ENCODE measurements at places on chromosomes 3 and 15.

DNA sequence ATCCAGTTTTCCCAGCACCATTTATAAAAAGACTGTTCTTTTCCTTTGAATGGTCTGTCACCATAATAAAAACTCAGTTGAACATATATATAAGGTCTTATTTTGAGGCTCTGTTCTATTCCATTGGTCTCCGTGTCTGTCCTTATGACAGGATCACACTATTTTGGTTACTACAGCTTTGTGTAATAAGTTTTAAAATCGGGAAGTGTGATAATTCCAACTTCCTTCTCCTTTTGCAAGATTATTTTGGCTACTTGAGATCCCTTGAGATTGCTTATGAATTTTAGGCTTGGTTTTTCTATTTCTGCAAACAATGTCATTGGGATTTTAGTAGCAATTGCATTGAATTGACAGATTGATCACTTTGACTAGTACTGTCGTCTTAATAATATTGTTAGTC lies 35.7 kb downstream of the SACM1L start:
- no peak for DNase-seq

DNA sequence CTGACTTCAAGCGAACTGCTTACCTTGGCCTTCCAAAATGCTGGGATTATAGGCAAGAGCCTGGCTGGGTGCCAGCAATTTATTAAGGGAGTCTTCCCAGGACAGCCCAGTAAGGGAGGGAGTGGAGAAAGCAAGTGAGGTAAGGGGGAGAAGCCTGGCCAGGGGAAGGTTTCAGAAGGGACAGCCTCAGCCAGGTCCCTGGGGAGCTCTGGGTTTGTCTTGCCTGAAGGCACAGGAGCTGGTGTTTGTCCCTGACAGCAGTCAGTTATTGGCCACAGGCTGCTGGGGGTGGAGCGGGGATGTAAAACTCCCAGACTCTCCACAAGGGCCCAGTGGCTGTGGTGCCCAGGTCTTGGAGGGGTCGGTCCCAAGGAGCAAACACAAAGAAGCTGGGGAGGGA lies 33.0 kb upstream of the CDCP1 start:
- DNase-seq: no peak

- no peak for DNase-seq
Measured at GRCh38 chr3:176873261-176873660, 324.0 kb downstream of the TBL1XR1 start.

DNA sequence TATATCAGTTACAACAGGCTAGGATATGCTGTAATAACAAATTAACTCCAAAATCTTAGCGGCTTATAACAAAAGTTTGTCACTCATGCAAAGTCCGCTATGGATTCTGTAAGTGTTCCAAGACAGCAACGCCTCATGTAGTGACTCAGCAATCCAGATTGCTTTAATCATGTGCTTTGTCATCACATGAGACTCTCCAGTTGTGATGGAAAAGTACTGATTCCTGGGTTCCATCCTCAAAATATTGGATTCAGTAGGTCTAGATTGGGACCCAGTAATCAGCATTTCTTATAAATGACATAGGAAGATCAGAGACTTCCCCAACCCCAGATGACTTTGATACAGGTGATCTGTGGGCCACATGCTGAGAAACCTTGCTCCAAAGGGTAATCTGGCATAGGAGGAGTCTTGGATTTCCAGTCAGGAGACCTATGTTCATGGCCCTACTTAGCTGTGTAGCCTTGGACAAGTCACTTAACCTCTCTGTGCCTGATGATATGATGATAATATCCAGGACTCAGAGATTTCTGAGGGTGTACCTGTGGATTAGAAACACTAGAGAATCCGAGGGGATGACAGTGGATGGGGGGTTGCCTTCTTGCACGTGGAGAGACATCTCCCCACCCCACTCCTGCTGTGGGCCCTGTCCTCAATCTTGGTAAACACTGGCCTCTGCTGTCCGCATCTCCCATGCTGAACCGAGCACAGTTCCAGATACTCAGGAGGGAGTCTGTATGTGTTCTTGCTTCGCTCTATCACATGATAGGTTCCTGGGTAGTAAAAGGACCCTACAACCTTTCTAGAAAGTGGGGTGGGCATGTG lies 65.5 kb downstream of the CORO2B start:
- no peak for DNase-seq

- no peak for DNase-seq
Measured at GRCh38 chr3:187802928-187803259, 57.6 kb upstream of the BCL6 start.

GRCh38 chr15:49721091-49721490 lies 100.2 kb downstream of the DTWD1 start:
- no peak for DNase-seq

DNA sequence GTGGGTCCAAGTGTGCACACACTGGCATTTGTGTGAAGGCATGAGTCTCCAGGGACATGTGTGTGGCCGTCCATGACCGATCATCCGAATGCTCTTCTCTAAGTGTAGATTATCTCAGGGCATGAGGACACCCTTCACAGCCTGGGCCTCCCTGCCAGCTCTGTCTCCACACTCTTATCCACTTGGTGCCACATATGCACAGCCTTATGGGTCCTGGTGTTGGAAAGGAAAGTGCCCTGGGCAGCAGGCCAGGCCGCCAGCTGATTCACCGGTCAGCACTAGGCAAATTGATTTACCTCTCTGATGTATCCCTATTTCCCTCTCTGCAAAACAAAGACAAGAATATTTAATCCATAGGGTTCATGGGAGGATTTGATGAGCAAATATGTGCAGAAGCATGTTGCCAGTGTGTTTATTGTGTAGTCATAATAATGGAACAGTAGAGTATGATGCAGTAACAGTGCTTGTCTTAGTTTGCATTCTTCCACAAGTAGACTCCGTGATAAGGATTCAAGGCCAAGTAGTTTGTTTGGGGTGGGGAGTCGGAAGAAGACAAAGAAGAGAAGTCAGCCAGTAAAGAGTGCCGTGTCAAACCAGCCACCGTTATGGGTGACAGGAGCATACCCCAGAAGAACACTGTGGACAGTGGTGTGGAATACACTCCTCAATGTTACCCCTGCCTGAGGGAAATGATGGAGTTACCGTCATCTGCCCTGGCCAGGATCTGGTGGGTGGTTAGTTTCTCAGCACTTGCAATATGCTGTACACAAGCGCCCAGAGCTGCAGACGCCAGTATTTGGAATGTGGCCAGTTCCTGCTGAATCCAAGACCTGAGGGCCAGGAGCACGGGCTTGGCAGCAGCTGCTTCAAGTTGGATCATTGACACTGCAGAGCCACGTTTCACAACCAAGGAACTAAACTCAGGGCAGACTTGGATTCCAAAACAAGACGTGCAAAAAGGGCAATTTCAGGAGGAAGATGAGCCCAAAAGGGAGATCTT lies 85.1 kb downstream of the MTHFS start:
- DNase-seq: no peak

GRCh38 chr3:150756491-150757059 lies 6.4 kb downstream of the SIAH2 start:
- DNase-seq: no peak

- DNase-seq: no peak
Measured at GRCh38 chr3:43704697-43705096, 14.0 kb downstream of the ABHD5 start.

GRCh38 chr15:87032295-87032694 lies 952.6 kb downstream of the AGBL1 start:
- no peak for DNase-seq

DNA sequence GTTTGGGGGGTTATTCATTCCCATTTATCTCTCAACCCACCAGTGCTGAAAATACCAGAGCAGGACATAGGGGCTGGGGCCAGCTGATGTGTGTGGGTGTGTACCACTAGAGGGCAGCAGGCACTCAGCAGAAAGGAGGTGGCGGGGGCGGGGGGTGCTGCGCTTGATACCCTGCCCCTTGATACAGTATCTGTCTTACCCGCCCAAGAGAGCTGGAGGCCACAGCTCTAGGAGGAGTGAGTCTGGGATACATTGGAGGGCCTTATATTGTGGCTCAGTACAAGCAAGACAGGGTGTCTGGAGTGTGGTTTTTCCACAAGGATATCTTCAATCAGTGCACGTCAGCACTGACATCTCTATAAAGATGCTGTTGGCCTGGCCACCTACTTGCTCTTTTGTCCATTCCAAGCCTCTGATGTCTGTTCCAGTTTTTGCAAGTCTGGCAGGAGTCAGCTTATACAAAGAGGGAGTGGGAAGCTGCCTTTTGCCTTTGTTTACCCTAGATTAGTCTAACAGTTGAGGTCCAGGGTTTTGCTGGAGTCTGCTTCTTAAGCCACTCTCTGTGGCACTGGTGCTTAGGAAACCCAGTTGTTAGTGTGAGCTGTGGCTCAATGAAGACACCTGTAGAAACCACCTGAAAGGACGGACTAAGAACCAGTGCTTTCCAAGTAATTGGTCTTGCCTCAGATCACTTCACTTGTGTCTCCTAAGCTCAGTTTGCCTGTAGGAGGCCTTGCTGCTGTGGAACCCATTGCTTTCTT lies 1.5 kb upstream of the RBM15B start:
- peak; percentile 19 for DNase-seq

DNA sequence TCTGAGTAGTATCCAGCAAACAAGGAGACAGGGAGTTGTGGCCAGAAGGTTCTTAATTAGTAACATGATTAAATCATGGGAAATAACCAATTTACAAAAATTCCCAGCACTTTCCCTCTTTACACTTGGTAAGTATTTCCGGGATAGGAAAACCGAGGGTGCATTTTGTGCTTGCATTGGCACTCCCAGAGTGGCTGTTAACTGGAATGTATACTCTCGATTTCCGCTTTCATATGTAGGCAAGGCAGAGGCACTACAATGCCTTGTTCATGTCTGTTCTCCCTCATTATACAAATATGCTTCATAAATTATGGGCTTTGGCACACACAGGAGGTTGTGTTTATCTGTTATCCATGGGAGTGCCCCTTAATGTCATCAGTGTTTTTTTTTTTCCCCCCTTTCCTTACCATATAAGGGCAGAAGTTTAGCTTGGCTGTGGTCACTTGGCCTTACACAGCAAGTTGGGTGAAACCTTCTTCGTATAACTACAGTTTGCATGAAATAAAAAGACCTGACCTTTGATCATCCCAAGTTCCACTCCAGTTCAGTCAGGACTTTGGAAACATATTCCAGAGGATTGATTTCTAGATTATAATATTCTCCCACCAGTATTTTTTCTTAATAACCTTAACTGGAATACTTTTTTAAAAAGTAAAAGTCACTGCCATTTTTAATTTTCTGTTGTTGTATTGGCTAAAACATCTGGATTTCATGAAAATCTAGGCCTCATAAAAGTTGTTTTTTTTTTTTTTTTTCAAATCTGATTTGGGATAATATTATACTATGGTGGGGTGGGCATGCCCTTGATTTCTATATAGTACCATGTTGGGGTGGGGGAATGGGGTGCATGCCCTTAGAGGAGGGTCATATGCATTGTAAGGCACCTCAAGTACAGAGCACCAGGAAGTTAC lies 8.9 kb downstream of the TPM1 start:
- DNase-seq: peak; percentile 76

GRCh38 chr3:1576047-1576446 lies 483.2 kb downstream of the CNTN6 start:
- DNase-seq: no peak

- peak; percentile 38 for DNase-seq
Measured at GRCh38 chr15:79380755-79381497, 51.2 kb upstream of the MINAR1 start.
